ENCODE measurements at places on chromosomes 13 and 19.

DNA sequence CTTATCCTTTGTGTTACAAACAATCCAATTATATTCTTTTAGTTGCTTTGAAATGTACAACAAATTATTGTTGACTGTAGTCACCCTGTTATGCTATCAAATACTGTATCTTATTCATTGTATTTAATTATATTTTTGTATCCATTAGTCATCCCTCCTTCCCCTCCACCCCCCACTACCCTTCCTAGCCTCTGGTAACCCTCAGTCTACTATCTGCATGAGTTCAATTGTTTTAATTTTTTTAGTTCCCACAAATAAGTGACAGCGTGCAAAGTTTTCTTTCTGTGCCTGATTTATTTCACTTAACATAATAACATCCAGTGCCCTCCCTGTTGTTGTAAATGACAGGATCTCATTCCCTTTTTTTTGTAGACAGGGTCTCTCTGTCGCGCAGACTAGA is 4.5 kb downstream of the SAE1 start:
- DNase-seq = no peak

DNA sequence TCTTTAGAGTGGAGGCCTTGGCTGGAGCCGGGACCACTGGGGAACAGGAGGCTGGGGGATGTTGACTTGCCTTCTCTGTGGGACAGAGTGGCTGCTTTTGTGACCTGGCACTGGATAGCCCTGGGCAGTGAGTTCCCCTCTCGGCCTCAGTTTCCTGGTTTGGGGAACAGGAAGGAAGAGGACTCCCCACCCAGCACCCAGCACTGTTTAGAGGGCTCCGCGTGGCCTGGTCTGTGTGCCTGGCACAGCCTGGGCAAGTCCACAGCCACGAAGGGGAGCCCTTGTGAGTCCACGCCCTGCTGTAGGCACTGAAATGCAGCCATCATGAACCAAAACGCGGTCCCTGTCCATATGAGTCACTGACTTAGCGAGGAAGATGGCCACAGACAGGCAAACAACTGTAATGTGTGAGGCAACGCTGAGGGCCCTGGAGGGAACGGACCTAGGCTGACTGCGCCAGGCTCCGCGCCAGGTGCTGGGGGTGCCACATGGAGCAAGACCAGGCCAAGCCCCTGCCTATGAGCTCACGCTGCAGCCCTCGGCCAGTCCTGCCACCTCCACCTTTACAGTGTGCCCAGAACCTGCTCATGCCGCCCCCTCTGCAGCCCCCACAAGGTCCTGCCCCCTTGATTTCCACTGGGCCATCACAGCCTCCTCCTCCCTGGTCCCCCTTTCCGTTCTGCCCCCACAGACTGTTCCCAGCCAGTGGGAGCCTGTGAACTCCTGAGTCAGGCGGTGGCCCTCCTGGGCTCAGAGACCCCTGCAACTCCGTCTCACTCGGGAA is 35.5 kb downstream of the PAK4 start:
- DNase-seq = no peak

- peak; percentile 92 for DNase-seq
Measured at GRCh38 chr19:49142866-49143335, 12.3 kb downstream of the HRC start.

- DNase-seq = no peak
Measured at GRCh38 chr13:103539721-103540381, 473.6 kb upstream of the SLC10A2 start.
